Activated CD8-positive, alpha-beta memory T cell treated with anti-CD3 and anti-CD28 coated beads, Interleukin-2, amount 50 U/mL, for 48 hours (primary cell): ENCODE measurements at places on chromosomes 5 and 9.

- no peak for DNase-seq
Observed at GRCh38 chr9:15873573-15874177, 320.8 kb downstream of the CCDC171 start.

DNA sequence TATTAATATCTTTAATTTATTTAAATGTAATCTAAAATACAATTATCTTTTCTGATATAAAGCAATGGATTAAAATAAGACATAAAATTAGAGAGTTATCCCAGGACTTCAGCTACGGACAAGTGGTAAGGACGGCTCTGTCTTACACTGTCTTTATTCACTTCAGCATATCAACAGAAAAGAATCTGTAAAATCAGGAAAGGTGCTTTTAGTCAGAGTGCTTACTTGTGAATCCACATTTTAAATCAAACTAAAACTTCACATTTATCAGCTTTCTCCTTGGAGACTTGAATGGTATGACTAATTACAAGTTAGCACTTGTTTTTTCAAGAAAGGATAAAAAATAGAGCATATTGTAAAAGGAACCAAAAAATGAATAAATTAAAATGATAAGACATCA lies 39.3 kb downstream of the ST8SIA4 start:
- DNase-seq, result no peak

- DNase-seq, result no peak
Observed at GRCh38 chr9:78000221-78000620, 31.4 kb downstream of the GNAQ start.

- no peak for DNase-seq
Observed at GRCh38 chr5:37412515-37412914, 33.4 kb downstream of the WDR70 start.

- no peak for DNase-seq
Observed at GRCh38 chr9:133126697-133127339, 5.8 kb upstream of the RALGDS start.

- no peak for DNase-seq
Observed at GRCh38 chr5:8766448-8766847, 779.4 kb downstream of the SEMA5A start.

- no peak for DNase-seq
Observed at GRCh38 chr5:145449794-145450193, 385.3 kb downstream of the PRELID2 start.
